ENCODE measurements at places on chromosomes 12 and 14. TPM values are rescaled to one million over a fixed set of nuclear protein-coding genes. Genes with fewer than 3 reads are reported as not detected.
A peak's percentile ranks its signal among the peaks of the same experiment; 100 is the strongest.

Gene GARIN6
- not detected for total RNA-seq

Gene IL31
- not detected for total RNA-seq

Gene NAV3
- 40.1 TPM for total RNA-seq

Gene TAS2R14
- 5.5 TPM for total RNA-seq

Gene BCL11B
- total RNA-seq, result not detected

Gene LALBA
- not detected for total RNA-seq

Gene KRT82
- not detected for total RNA-seq

Gene MYH6
- total RNA-seq, result not detected

Gene ETV6
- total RNA-seq, result 27.9 TPM

Gene YLPM1
- 30.1 TPM for total RNA-seq

Gene WNT5B
- total RNA-seq, result 9.6 TPM

GRCh38 chr12:49750027-49750995, 9.0 kb downstream of the TMBIM6 start:
- no peak for DNase-seq

GRCh38 chr12:121545480-121545879, 35.3 kb downstream of the KDM2B start:
- no peak for DNase-seq

- DNase-seq, result no peak
Observed at GRCh38 chr14:103904493-103905107, 23.7 kb upstream of the TDRD9 start.

GRCh38 chr12:51822956-51823355, 25.6 kb downstream of the FIGNL2 start:
- no peak for DNase-seq

DNA sequence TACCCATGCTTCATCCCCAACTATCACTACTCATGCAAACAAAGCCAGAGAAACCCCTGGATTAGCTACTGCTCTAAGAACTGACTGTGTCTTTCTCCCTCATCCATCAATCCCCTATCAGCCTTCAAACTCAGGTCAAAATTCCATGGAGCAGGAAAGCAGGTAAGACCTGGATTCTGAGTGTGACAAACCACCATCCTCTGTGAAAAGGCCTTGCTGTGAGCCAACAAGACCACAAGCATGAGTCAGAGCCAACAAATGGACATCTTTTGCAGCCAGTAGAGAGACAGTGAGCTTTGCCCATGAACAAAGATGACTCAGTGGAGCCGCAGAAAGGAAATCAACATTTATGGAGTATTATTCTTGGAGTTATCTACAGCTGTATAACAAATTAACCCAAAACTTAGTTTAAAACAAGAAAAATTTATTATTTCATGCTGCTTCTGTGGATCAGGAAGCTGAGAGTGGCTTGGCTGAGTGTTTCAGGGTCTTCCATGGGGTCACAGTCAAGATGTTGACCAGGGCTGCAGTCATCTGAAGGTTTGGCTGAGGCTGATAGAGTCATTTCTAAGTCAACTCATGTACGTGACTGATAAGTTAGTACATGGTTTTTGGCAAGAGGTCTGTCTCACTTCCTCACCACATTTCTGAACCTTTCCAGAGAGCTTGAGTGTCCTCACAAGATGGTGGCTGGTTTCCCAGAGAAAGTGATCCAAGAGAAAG, 61.1 kb downstream of the PITPNM2 start:
- DNase-seq, result peak; percentile 60

- DNase-seq, result no peak
Observed at GRCh38 chr14:98231210-98231609, 1040.8 kb downstream of the BCL11B start.

GRCh38 chr12:52687497-52688385, 7.5 kb upstream of the KRT1 start:
- DNase-seq, result no peak

- no peak for DNase-seq
Observed at GRCh38 chr14:29410581-29410980, 517.1 kb downstream of the PRKD1 start.

DNA sequence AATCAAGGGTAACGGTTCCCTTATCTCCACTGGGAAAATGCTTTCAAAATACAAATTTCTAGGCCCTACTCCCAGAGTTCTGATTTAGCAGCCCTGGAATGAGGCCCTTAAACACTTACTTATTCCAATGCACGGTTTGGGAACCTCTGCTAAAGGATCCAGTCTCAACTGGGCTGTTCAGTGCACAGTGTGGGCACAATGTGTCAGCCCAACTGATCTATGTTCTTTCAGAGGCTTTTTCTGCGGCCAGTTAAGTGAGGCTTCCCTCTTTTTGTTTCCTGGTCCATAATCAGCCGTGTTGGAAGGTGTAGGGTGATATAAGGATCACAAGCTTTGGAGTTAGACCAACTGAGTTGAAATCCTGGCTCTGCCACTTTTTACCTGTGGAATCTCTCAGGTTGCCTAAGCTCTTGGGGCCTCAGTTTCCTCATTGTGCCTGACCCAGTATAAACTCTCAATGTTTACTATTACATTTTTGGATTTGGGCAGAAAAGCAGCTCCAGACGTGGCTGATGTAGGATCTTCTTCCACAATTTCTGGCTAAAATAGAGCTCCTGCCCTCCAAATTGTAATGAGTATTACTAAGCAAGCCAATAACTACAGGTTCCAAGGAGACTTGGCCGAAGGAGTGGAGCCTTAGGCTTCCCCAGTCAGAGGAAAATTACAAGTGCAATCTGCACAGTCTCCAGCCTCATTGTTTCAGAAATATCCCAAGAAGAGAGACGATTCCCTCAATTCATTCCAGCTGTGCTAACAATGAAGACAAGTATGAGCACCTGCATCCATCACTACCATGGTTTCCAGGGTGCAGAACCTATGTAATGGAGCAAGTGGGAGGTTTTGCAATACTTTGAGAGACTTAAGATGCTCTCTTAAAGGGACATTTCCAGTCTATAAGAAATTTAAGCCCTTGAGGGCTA, 2.3 kb upstream of the ANGEL1 start:
- no peak for DNase-seq

DNA sequence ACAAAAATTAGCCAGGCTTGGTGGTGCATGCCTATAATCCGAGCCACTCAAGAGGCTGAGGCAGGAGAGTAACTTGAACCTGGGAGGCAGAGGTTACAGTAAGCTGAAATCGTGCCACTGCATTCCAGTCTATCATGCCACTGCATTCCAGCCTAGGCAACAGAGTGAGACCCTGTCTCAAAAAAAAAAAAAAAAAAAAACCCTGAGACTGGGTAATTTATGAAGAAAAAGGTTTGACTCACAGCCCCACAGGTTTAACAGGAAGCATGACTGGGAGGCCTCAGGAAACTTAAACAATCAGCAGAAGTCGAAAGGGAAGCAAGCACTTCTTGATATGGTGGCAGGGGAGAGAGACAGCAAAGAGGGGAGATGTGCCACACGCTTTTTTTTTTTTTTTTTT, 123.2 kb downstream of the GXYLT1 start:
- peak; percentile 75 for DNase-seq

GRCh38 chr12:30913323-30913722, 13.2 kb upstream of the TSPAN11 start:
- no peak for DNase-seq

GRCh38 chr12:120100630-120101029, 15.9 kb downstream of the RAB35 start:
- no peak for DNase-seq

DNA sequence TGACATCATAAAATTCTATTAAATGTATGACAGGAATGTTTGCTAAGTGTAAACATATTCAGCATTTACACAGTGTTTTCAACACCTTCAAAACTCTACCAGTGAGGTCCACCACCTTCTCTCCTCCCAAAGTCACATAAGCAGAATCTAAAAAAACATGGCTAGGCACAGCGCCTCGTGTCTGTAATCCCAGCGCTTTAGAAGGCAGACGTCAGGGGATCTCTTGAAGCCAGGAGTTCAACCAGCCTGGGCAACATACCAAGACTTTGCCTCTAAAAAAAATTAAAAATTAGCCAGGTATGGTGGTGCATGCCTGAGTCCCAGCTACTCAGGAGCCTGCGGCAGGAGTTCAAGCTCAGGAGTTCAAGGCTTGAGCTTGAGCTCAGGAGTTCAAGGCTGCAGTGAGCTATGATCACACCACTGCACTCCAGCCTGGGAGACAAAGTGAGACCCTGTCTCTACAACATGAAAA, 30.0 kb downstream of the NUMB start:
- DNase-seq, result no peak

GRCh38 chr14:100503251-100503650, 84.0 kb downstream of the BEGAIN start:
- no peak for DNase-seq

- no peak for DNase-seq
Observed at GRCh38 chr14:32427726-32428528, 98.8 kb downstream of the AKAP6 start.

- no peak for DNase-seq
Observed at GRCh38 chr14:90416720-90417119, 19.9 kb downstream of the CALM1 start.

DNA sequence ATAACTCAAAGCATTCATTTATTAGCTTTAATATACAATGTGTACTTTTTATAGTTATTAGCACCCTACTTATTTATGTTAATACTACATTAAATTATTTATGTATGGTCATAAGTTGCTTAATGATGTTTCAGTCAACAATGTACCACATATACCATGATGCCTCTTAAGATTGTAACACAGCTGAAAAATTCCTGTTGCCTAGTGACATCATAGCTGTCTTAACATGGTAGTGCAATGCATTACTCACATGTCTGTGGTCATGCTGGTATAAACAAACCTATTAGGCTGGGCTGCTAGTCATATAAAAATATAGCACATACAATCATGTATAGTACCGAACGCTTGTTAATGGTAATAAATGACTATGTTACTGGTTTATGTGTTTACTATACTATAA, 120.4 kb downstream of the ANO6 start:
- DNase-seq, result no peak

DNA sequence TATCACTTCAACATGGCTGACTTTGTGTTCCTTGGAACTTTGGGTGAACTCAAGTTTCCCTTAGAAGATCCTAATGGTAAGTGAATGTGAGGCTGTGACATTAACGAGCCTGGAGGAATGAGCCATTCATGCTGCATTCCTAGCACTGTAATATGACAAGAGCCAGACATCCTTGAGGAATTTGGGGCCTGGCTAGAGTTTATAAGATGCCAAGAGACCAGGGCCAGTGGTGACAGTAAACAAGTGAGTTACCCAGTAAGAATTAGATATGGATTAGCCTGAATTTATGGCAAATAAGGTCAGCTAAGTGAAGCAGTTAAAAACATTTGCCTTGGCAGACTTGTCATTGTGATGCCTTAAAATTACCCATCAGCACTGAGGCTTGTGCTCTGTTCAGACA, 232.4 kb downstream of the AKAP6 start:
- DNase-seq, result no peak

DNA sequence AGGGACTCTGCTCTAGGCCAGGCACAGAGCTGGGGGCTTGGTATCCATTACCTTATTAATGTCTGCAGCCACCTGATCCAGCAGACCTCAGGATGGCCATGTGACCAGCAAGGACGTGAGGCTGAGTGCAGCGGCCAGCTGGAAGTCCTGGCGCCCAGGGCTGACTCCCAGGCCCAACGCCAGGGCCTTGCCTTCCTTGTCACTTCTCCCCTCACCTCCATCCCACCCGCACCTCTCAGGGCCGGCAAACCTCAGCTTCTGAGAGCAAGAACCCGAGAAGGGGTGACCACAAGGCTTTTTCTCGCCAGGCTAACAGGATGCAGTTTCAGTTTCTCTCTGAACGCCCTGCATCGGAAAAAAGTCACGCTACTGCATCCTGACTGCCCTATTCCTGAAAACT, 15.4 kb downstream of the RAB35 start:
- no peak for DNase-seq

GRCh38 chr12:128801879-128802391, 21.8 kb downstream of the SLC15A4 start:
- no peak for DNase-seq

GRCh38 chr12:104305349-104305748, 1.8 kb downstream of the EID3 start:
- DNase-seq, result no peak

DNA sequence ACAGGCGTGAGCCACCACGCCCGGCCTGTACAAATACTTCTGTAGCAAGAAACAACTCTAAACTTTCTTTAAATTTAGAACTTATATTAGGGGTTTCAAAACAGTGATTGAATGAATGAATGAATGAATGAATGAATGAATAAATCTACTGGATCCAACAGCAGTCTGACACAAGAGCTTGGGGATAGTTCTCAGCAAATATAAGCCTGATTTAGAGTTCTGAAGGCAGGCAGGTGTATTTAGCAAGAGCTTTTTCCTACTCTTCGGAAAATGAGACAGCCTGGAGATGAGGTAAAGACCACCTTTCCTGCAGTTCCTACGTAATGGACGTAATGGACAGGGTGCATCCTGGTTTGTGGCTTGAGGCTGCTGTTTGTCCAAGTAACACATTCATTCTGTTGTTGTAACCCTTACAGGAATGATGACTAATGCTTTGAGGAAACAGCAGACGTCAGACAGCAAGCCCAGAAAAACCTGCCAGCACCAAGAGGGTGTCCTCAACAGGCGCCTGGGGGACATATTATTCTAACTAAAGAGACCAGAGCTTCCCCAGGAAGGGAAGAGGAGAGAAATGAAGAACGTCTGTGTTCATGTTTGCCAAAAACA, 277.4 kb upstream of the SOX5 start:
- DNase-seq, result peak; percentile 82

GRCh38 chr12:66629138-66629870, 49.6 kb downstream of the GRIP1 start:
- DNase-seq, result no peak

GRCh38 chr14:34373191-34373590, 88.8 kb downstream of the SPTSSA start:
- DNase-seq, result no peak

DNA sequence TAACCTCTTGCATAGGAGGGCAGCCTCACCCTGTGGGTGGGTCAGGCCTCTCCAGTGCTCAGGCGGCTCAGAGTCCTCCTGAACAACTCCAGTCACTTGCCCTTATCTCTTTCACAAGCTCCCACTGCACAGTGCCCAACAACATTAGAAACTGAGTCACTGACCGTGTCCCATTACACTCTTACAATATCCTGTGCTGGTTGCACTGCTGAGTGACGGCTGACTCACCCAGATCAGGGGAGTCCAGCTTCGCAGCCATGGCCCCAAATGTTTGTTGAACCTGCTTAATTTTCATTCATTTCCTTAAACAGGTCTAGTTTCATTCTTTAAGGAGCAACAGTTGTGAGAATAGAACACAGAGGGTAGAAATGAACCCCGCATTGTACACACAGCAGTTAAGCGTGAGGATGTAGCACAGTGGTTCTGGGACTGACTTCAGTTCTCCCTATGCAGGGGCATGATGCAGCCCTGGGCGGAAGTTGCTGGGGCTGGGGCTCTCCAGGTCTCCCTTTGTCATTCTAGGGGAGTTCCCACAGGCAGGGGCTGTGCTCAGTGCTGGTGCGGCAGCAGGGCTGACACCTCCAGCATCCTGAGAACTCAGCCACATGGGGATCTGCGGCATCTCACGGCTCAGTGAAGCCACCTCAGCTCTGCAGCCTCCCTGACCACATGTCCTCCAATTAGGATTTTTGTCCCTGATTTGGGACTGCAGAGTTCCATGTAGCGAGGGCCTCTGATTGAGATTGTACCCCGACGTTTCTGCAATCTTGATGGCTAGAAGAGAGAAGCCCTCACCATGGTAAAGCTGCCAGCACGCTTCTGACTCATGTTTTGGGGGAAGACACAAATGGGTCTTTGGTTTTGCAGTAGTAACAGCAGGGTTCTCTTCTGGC, 16.1 kb downstream of the GPR68 start:
- no peak for DNase-seq
